NCI-H2227 treated with DMSO at 0.1 percent for 48 hours (cell line): ENCODE measurements at places on chromosomes 3 and 15.

DNA sequence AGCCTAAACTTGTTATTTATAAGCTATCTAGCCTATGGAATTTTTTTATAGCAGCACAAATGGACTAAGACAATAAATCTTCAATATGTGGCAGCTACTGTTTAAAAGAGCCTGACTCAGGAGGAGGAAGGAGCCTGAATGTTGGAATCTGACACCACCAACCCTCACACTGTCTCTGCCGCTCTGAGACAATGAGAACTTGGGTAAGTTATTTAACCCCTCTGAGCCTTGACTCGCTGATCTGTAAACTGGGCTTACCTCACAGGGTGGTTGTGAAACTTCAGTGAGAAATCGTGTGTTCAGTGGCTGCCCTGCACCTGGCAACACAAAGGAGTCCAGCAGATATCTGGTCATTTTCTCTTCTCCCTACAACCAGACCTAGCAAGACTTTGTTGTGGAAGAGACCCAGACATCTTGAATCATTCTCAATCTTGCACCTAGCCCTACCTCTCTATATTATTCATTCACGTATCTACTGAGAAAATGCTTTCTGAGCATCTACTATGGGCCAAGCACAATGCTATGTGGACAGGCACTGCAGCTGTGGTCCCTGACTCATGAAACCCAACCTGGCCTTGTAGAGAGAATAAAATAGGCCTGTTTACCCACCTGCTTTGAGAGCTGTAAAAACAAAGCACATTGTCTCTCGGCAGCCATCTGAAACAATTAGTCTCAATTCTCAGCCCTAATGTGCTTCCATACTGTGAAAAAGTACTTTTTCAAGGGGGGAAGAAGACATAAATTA is 81.9 kb upstream of the SLC25A36 start:
- no peak for DNase-seq

- no peak for DNase-seq
Measured at GRCh38 chr3:4029135-4029534, 229.9 kb downstream of the LRRN1 start.

GRCh38 chr3:141949972-141950371 is 73.5 kb downstream of the ATP1B3 start:
- no peak for DNase-seq

DNA sequence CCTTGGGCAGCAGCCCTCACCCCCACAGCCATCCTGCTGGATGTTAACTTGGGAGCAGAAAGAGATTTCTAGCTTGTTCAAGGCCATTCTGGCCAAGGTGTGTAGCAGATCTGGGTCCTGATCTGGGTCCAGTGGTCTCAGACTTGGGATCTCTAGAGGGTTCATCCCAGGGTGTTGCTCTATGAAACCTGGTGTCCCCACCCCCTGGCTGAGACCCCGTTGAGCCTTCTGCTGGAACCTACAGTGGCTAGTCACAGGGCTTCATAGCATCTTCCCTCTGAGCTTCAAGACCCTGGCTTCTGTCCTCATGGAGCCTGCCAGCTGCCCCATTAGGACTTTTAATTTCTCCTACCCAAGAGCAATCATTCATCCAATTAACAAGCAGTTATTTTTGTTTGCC is 64.3 kb downstream of the EPHB1 start:
- DNase-seq = no peak

- no peak for DNase-seq
Measured at GRCh38 chr3:20637729-20638128, 451.7 kb upstream of the SGO1 start.

DNA sequence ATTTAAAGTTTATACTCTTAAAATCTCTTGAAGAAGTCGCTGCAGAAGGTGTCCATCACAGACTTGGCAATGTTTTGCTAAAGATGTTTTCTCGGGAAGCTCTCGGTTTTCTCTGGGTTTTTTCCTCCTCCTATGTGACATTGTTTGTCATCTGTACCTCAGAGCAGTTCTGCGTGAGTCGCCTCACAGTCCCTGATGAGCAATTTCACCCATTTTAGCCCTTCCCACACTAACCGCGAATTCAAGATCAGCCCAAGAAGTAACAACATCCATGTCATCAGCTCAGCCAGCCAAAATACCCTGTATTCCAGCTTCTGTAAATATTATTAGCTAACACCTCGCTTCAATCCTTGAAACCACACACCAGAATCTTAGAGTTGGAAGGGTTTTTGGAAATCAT is 224.3 kb upstream of the SETMAR start:
- DNase-seq = no peak

DNA sequence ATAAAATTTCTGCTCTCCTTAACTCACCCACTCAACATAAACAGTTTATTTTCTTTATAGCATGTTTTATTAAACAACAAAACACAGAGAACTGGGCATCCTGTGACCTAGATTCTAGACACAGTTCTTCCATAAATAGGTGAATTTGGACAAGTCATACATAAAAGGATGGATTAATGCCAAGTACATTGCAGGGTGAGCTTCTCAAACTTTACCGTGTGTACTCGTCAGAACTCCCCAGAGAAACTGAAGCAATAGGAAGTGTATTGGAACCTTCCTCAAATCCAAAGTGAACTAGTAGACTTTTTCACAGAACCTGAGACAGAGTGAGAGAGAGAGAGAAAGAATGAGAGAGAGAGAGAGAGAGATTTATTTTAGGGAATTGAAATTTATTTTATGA is 139.7 kb downstream of the CD47 start:
- DNase-seq = no peak

GRCh38 chr3:71046791-71047190 is 536.7 kb downstream of the FOXP1 start:
- no peak for DNase-seq

- DNase-seq = no peak
Measured at GRCh38 chr3:197335428-197336132, 37.2 kb upstream of the DLG1 start.
